Muscle of arm (tissue), 14 donors: ENCODE measurements at places on chromosomes 13 and 19. TPM values are rescaled to one million over a fixed set of nuclear protein-coding genes. Genes with fewer than 3 reads are reported as not detected.

DNA sequence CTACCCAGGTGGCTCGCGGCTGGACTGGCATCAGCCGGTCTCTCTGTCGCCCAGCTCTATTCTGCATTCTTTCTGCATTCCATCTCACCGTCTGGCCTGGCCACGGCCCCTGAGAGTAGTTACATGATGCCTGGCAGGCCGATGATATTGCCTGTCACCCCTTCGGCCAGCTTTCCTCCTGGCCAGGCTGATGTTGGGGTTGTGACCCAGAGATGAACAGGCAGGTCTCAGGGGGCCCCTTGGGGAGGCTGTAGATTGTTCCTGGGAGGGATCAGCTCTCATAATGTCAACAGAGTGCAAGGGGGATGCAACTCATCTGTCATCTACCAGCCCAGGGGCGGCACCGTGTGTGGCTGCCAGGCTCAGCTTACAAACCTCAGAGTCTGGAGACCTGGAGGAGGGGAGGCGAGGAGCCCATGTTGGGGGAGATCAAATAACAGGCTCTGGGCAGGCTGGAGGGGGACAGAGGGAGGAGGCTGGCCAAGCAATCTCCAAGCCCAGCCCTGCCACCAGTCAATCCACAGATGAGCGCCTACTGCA, 13.6 kb upstream of the FBXO17 start:
- DNase-seq = peak; percentile 12

SLC10A2 gene
- not detected for polyA plus RNA-seq

THSD8 gene
- 4.4 TPM for polyA plus RNA-seq

DNA sequence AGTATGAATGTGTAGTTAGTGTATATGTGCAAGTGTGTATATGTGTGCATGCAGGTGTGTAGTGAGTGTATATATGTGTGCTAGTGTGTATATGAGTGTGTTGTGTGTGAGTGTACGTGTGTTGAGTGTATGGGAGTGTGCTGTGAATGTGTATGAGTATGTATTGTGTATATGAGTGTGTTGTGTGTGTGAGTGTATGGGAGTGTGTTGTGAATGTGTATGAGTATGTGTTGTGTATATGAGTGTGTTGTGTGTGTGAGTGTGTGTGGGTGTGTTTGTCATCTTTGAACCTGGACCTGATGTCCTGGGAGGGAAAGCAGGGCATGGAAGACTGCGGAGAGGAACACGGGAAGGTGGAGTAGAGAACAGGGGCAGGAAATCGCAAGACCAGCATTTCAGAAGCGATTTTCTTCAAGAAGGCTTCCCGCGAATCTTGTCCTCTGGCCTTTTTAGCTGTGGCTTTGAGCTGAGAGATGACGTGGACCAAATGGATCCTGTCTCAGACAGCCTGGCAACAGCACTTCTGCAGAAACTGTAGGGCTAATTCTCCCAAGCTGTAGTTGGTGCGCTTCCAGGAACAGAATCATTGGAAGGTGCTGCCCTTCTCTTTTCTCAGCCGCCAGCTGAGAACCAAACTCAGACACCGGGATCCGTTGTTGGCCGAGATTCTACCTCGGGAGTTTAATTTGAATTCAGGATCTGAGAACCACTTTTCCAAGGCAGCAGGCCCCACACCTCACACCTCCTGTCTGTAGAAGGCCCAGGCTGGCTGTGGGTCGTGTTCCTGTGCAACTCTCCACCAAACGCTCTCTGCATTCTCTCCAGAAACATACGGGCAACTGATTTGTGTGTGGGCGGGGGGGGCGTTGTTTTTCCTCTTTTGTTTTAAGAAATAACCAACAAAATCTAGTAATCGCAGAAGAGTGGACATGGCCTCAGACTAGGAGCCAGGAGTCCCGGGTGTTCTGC, 94.7 kb upstream of the RAP2A start:
- peak; percentile 58 for DNase-seq

DNA sequence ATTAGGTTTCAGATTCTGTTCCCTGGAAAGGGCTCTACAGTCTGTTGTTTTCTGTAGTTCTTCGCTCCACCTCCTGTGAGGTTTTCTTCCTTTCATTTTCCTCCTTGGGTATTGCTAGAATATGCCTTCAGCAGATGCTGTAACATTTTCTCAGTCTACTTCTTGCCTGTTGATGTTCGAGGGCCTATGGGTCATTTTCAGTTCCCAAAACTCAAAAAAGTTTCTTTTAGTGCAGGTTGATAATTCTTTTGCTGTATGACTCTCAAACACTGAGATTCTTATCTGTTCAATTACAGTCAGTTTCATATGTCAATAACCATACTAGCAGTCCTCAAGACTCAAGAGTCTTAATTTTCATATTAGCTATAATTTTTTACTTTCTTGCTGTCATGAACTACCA, 268.3 kb downstream of the RFC3 start:
- DNase-seq = no peak

GRCh38 chr19:38284422-38284821, 19.6 kb upstream of the C19orf33 start:
- DNase-seq = no peak

- DNase-seq = no peak
Measured at GRCh38 chr13:113565526-113566226, 18.9 kb upstream of the TFDP1 start.

DNA sequence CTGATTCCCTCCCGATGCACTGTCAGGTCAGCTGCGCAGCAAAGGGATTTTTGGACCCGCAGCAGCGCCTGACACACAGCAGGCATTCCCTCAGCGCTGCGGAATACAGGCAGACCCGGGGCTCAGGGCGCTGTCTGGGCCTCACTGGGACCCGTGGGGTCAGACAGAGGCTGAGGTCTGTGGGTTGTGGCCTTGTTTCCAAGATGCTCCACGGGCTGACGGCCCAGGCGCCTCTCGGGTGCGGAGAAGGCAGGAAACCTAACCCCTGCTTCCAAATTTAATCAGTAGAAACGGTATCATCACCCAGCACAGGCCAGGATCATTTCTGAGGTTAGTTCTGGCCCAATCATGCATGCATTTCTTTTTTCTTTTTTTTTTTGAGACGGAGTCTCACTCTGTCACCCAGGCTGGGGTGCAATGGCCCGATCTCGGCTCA, 686 bp upstream of the RNF126 start:
- DNase-seq = no peak

GRCh38 chr13:94417294-94417693, 62.2 kb downstream of the DCT start:
- no peak for DNase-seq

SLC25A41 gene
- not detected for polyA plus RNA-seq

- no peak for DNase-seq
Measured at GRCh38 chr13:48456546-48456945, 43.6 kb upstream of the LPAR6 start.

DNA sequence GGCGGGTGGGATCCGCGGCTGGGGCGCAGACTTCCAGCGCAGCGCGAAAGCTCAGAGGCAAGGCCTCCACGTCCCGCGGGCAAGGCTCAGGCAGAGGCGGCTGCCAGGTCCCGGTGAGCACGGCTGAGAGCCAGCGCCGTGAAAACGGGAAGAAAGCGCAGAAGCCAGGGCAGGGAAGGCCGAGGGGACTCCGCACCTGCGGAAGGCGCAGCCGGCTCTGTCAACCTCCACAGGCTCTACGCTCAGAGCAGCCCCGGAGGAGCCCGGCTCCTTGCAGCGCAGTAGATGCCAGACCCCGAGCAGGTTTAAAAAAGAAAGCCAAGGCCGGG, 131.0 kb downstream of the RNF17 start:
- no peak for DNase-seq

- peak; percentile 54 for DNase-seq
Measured at GRCh38 chr19:41264581-41265394, 616 bp downstream of the HNRNPUL1 start.

DNA sequence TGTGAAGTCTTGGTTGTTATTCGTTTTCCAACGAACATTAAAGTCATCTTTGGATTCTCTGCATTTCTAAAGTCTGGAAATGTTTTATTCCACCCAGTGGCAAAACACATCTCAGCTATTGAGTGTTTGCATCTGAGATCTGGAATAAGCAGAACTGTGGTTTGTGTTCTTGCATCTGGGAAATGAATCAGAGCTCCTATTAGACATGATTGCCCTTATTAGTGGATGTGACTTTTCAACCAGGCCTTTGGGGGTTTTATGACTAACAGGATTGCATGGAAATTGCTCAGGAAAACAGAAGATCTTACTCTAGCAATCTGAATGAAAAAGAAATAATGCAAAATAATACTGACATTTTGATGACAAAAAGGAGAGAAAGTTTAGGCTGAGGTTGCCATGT, 488.8 kb downstream of the IRS2 start:
- DNase-seq = no peak

DNA sequence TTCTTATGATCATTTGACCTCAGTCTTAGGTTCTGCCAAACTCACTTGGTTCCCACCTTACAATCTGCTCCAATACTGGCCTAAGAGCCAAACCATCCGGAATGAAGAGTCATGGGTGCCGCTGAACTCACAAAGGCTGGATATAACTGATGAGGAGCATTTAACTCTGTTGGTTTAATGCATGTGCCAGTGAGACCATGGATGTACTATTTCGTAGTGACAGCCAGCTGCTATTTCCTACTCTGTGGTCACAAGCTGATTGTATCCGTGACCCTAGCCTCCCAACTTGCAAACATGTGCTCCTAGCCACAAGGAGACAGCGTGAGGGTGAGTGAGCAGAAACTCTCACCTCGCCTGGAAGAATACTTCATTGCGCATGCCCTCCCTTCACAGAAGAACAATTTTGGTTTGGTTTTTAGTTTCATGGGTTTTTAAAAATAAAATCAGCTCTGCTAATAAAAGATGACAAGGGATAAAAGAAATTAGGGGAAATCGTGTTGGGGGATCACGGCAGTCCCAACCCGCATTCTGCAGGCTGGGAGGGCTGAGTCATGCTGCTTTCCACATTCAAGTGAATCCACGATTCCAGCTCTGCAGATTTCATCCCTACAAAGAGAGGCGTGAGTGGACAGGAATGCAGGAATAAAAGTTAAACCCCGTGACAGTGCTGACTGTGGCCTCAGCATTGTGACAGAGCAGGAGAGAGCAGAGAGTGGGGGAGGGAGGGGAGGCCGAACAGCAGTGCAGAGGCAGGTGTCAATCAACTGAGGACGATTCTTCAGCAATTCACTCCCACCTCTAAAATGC, 66.8 kb upstream of the RAP2A start:
- no peak for DNase-seq

TLE6 gene
- polyA plus RNA-seq = not detected

DNA sequence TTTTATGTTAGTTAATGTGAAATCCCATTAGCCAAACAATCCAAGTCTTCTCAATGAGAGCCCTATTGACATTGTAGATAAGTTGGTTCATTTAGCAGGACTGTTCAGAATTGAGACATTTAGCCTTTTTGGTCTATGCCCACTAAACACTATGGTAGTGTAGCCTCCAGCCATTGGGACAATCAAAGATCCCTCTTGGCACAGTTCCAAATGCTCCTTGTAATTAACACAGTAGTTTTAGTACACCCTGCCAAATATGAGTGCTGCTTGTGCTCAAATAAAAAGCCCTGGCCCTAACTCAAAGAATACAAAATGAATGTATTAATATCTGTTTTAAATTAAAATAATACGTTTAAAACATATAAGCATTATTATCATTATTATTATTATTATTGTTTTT, 15.4 kb upstream of the FAM216B start:
- no peak for DNase-seq

- peak; percentile 57 for DNase-seq
Measured at GRCh38 chr13:109131698-109132257, 502.4 kb downstream of the MYO16 start.

SLAIN1 gene
- polyA plus RNA-seq = 6.5 TPM

ECSIT gene
- 34.8 TPM for polyA plus RNA-seq

- no peak for DNase-seq
Measured at GRCh38 chr13:27535546-27535945, 84.8 kb downstream of the LNX2 start.

DNA sequence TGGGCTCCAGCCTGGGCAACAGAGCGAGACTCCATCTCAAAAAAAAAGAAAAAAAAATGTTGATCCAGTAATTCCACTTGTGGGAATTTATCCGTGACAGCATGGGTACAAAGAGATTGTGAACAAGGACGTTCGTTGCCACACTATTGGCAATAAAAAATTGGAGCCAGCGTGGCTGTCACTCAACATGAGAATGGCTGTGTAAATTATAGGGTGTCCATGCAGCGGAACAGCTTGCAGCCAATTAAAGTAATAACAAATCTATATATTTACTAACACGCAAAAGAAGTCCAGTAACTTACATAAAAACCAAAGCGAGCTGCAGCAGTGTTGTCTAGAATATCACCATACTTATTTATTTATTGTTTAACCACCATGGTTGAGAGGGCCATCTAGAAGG, 19.3 kb downstream of the DPF1 start:
- no peak for DNase-seq

DNA sequence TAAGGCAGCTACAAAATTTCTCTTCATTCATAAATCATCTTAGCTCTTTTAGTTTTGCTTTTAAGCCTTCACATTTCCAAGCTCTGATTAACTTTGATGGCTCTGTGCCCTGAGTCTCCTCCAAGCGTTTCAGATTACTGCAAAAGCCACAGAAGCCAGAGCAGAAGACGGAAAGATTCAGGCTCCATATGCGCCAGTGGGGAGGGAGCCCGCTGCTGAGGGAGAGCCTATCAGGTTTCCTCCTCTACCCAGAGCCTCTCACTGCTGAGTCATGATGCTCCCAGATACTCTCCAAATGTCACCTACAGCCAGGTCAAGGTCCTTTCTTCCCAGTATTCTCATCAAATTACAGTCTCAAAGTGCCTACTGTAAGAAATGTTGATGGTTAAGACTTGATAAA, 193.6 kb downstream of the RAP2A start:
- peak; percentile 84 for DNase-seq

ATP4A gene
- not detected for polyA plus RNA-seq

- no peak for DNase-seq
Measured at GRCh38 chr13:35858665-35859064, 272.5 kb downstream of the DCLK1 start.

- DNase-seq = no peak
Measured at GRCh38 chr19:47445937-47446402, 25.7 kb downstream of the SLC8A2 start.
